Activated CD8-positive, alpha-beta T cell treated with anti-CD3 and anti-CD28 coated beads, Interleukin-2, amount 10 ng/mL, durations not matched to agents 7 days and 5 days (primary cell): ENCODE measurements at places on chromosomes 7 and 10. TPM values are rescaled to one million over a fixed set of nuclear protein-coding genes. Genes with fewer than 3 reads are reported as not detected.

The SLC39A12 gene
- not detected for total RNA-seq

The RAB19 gene
- total RNA-seq: 7.3 TPM

DNA sequence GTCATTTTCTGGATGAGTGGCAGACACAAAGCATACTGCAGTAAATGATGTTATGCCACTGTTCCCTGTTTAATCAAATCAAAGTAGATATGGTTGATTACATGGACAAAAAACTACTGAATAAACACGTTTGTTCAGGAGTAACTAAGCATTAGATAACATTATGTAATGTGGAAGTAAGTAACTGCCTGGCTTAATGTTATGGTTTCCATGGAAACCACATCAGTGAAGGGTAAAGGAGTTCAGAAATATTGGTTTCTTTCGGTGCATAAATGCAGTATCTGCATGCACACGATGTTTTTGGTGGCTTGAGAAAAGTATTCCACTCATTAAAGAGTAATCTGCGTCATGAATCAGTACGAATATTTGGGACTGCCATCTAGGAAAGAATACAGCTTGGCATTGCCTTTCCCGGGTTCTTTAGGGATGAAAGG lies 131.3 kb upstream of the PRKCQ start:
- no peaks in the 10 kb centered on the region for H3K36me3 ChIP-seq
- peaks cover 37% of the 10 kb centered on the region for H3K27me3 ChIP-seq
- H3K4me1 ChIP-seq: peaks cover 9% of the 10 kb centered on the region

GRCh38 chr7:120794106-120794729 lies 63.7 kb downstream of the TSPAN12 start:
- H3K4me1 ChIP-seq: no peaks in the 10 kb centered on the region
- no peak overlapping the region for H3K27ac ChIP-seq
- peaks cover 9% of the 10 kb centered on the region for H3K27me3 ChIP-seq
- H3K4me3 ChIP-seq: no peak overlapping the region
- no peaks in the 10 kb centered on the region for H3K36me3 ChIP-seq
